AG10803 (cell line): ENCODE measurements at places on chromosomes 13 and 19.
A peak's percentile ranks its signal among the peaks of the same experiment; 100 is the strongest.

DNA sequence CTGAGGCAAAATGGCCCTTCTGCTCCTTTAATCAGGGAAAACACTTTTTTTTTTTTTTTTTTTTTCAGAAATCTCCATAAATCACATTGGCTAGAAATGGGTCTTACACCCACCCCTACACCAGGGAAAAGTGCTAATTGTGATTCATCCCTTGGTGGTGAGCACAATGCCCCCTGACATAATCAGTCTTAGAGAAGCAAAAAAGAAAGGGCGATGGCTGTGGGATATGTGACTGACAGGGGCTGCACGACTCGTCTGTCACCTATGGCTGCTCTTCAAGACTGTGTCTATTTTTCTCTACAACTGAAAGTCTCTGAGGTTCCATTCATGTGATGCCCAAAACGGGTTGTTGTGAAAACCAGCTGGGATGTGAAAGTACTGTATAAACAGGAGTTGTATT lies 3.6 kb upstream of the GPC6 start:
- no peak for DNase-seq

- DNase-seq, result peak; percentile 80
Observed at GRCh38 chr13:20426766-20427448, 98.8 kb downstream of the CRYL1 start.

- DNase-seq, result no peak
Observed at GRCh38 chr19:47406711-47407416, 12.5 kb downstream of the MEIS3 start.

- peak; percentile 62 for DNase-seq
Observed at GRCh38 chr13:47829690-47830089, 171.4 kb downstream of the SUCLA2 start.

GRCh38 chr13:100657881-100658315 lies 16.7 kb downstream of the TMTC4 start:
- DNase-seq, result no peak

GRCh38 chr13:31793246-31793645 lies 53.9 kb downstream of the RXFP2 start:
- peak; percentile 53 for DNase-seq

- peak; percentile 40 for DNase-seq
Observed at GRCh38 chr19:49133621-49134454, 14.5 kb downstream of the PPFIA3 start.

GRCh38 chr13:29543230-29544215 lies 52.0 kb downstream of the SLC7A1 start:
- DNase-seq, result peak; percentile 55

GRCh38 chr19:2533686-2534422 lies 57.9 kb downstream of the GADD45B start:
- no peak for DNase-seq

GRCh38 chr13:69234171-69234570 lies 873.5 kb upstream of the ATXN8OS start:
- no peak for DNase-seq

- no peak for DNase-seq
Observed at GRCh38 chr13:42275098-42275471, 3.1 kb downstream of the AKAP11 start.

- DNase-seq, result no peak
Observed at GRCh38 chr13:57633950-57634838, 2.6 kb downstream of the PCDH17 start.

DNA sequence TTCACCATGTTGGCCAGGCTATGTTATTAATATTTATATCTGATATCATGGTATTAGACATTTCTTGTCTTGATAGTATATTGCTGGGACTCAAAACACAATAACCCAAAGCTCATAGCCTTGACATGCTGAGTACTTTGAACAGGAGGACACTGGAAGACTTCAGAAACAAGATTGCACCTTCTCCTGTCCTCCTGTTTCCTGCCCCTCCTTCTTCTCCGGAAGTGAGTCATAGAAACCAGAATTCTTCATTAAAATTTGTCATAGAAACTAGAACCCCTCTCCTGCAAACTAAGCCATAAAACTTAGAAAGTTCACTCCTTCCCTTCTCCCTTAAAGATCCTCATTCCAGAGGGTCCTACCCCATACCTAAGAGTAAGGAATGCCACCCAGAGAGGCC lies 400.2 kb downstream of the SLITRK5 start:
- DNase-seq, result no peak

GRCh38 chr19:33535226-33535625 lies 13.6 kb upstream of the PEPD start:
- peak; percentile 5 for DNase-seq

- DNase-seq, result no peak
Observed at GRCh38 chr13:96851856-96852445, 142.3 kb downstream of the OXGR1 start.
